Activated gamma-delta T cell treated with Interleukin-2 at 50 U/mL for 16 hours (primary cell): ENCODE measurements at places on chromosomes 6 and 20.
A peak's percentile ranks its signal among the peaks of the same experiment; 100 is the strongest.

GRCh38 chr20:45985573-45985972 lies 13.6 kb upstream of the ZNF335 start:
- DNase-seq: no peak

DNA sequence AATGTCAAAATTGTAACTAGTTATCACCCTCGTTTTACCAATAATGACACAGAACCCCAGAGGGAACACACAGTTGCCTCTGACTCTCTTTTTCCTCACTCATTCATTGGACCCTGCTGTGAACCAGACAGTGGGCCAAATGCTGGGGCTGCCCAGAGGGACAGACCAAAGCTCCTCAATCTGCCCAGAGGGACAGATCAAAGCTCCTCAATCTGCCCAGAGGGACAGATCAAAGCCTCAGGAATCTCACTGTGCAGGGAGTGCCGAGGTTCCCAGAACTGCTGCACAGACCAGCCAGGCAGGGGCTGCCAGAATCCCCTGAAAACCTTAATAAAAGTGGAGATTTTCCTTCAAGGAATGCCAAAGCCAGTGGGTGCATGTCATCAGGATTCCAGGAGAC lies 179.1 kb downstream of the SOD2 start:
- no peak for DNase-seq

DNA sequence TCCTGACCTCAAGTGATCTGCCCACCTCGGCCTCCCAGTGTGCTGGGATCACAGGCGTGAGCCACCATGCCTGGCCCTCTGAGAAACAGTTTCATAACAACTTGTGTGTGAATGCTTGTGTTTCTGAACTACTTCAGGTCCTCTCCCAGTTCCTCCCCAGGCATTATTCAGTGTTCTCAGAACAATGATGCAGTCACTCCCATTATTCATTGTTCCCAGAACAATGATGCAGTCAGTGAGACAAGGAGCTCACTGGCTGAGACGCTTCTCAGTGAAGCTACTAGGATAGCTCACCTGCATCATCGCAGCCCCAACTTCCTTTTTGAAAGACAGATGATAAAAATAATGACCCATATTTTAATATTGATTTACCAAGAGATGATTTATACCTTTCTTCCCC lies 71.5 kb downstream of the NDUFAF5 start:
- DNase-seq: no peak

DNA sequence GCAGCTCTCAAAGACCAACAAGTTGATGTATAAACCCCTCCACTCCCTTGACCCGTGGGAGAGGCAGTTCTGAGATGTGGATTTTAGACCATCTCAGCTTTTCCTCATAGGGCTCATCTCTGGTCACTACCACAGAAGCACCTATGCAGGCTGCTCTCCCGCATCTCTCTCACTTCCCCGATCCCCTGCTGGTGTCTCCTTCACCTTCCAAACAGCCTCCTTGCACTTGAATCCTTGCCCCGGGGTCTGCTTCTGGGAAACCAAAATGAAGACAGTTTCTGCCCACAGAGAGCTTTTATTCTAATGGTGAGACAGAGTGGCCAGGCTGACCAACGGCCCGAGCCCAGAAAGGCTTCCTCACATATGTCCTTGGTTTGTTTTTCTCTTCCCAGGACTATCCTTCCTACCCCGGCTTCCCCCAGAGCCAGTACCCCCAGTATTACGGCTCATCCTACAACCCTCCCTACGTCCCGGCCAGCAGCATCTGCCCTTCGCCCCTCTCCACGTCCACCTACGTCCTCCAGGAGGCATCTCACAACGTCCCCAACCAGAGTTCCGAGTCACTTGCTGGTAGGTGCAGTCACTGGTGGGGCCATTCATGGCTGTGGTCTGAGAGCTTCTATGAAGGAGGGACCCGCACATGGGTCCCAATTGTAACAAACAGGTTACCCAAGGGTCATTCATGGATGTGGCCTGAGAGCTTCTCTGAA lies 179.3 kb downstream of the EYA2 start:
- no peak for DNase-seq

- DNase-seq: peak; percentile 38
Measured at GRCh38 chr6:42404484-42404883, 47.2 kb downstream of the TRERF1 start.

- no peak for DNase-seq
Measured at GRCh38 chr20:20614391-20614790, 98.1 kb downstream of the RALGAPA2 start.

GRCh38 chr6:89024456-89024855 lies 56.1 kb upstream of the PNRC1 start:
- DNase-seq: no peak

DNA sequence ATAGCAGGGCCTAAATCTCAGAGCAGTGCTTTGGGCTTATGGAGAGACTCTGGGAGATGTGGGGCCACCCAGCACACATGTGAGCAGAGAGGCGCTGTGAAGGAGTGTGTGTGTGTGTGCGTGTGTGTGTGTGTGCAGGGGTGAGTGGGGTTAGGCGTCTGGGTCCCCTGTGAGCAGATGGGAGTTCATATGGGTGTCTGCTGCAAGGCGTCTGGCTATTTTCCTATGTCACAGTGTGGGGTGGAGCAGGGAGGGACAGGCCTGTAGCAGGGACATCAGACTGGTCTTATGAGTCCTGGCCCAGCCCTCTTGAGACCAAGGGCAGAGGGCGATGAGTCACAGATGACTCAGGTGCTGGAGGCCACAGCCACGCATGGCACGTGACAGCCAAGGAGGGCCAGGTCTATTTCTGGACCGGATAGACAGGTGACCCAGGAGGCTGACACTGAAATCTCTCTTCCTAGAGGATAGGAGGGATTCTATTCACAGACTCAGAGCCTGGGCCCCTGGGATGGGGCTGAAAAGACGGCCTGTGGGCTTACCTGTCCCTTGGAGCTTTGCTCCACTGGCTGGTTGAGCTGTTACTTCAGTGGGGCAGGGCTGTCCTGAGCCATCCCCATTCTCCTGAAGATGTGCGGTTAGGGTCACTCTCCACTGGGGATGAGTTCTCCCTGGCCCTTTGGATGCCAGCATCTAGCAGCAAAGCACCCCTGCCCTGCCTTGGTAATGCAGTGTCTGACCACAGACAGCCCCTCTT lies 28.9 kb downstream of the VEGFA start:
- DNase-seq: no peak

DNA sequence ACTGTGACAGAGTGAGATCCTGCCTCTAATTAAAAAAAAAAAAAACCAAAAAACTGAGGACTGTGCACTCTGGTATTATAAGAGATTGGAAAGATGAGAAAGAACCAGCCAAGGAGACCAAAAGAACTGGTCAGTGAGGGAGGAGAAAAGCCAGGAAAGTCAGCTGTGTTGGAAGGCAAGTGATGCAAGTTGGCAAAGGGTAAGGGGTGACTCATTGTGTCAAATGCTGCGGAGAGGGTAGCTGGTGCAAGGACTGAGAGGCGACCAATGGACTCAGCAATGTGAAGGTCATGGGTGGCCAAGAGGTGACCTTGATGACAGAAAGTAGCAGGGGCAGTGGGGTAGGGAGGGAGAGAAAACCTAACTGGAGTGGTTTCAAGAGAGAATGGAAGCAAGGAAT lies 27.4 kb upstream of the LRRN4 start:
- DNase-seq: no peak

GRCh38 chr20:52379723-52380336 lies 188.3 kb upstream of the ZFP64 start:
- peak; percentile 21 for DNase-seq

GRCh38 chr6:72374857-72375256 lies 247.0 kb upstream of the KCNQ5 start:
- DNase-seq: no peak

- no peak for DNase-seq
Measured at GRCh38 chr6:132972971-132973370, 158.6 kb downstream of the RPS12 start.

GRCh38 chr6:109348226-109348625 lies 34.0 kb downstream of the CD164 start:
- no peak for DNase-seq

DNA sequence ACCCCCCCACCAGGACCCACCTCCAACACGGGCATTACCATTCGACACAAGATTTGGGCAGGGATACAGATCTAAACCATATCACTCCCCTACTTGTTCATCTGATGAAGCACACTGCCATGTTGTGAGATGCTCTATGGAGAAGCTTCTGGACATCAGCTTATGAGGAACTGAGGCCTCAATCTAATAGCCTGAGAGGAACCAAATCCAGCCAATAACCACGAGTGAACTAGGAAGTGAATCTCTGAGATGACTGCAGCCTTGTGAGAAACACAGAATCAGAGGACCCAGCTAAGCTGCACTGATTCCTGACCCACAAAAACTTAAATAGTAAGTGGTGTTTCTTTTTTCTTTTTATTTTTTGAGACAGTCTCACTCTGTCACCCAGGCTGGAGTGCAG lies 21.6 kb upstream of the ZBTB2 start:
- DNase-seq: no peak

GRCh38 chr6:40654828-40655227 lies 67.7 kb upstream of the LRFN2 start:
- DNase-seq: no peak

DNA sequence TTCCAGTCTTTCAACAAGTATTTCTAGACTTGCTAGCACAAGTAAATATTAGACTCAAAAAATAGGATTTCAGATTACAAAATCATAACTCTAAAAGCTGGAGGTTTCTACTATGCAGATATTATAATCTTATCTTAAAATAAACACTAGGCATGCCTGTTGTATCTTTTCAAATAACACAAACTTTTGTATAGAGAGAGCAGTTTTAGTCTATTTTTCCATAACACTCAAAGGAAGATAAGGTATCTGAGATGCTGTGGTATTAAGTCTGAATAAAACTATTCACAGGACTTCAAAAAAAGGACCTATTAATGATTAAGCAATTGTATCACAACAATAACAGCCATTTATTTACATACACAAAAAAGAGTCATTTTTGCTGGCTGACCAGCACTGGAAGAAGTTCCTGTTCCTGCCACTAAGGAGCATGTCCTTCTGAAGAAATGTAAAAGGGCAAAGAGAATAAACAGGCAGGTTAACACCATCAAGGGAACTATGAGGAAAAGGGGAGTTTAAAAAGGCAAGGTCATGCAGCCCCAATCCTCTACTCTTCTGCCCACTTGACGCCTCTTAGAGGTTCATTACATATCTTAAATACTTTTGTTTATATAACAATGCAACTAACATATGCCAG lies 39.4 kb downstream of the REPS1 start:
- DNase-seq: no peak

DNA sequence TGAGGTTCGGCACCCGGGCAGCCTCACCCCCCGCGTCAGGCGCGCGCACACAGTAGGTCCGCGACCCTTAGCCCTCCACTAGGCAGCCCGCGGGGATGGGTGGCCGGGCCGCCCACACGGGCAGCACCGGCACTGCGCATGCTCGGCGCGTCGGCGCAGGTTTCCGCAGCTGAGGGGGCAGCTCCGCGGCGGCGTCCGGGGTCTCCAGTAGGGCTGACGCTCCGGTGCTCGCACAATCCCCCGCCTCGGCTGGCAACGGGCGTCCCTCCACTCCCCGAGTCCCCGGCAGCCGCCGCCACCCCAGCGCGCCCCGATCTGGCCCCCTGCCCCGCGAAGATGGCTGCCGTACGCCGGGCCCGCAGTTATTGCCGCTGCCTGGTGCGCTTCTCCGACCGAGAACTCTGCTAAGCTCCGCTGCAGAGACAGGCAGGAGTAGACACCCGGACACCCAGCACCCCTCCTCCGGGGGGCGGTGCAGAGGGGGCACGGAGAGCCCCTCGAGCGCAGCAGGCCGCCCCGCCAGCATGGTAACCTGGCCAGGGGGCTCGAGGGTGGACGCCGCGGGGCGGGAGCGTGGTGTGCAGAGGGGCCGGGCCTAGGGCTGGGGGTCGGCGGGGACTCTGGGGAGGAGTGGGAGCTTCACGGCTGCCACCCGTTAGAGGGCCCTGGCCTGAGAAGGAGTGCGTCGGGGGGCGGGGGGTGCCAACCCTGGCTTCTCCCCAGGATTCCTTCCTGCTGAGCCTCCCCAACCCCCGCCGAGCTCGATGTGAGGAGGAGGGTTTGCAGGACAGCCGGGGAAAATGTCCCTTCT lies at the start of gene FBXO9:
FBXO9 (plus strand) TSS at position 139 of the 811 bp plus-strand sequence; CDS start at position 525, 386 bp downstream.
- DNase-seq: peak; percentile 73

- DNase-seq: peak; percentile 11
Measured at GRCh38 chr6:30060606-30061091, 416 bp upstream of the POLR1H start.

DNA sequence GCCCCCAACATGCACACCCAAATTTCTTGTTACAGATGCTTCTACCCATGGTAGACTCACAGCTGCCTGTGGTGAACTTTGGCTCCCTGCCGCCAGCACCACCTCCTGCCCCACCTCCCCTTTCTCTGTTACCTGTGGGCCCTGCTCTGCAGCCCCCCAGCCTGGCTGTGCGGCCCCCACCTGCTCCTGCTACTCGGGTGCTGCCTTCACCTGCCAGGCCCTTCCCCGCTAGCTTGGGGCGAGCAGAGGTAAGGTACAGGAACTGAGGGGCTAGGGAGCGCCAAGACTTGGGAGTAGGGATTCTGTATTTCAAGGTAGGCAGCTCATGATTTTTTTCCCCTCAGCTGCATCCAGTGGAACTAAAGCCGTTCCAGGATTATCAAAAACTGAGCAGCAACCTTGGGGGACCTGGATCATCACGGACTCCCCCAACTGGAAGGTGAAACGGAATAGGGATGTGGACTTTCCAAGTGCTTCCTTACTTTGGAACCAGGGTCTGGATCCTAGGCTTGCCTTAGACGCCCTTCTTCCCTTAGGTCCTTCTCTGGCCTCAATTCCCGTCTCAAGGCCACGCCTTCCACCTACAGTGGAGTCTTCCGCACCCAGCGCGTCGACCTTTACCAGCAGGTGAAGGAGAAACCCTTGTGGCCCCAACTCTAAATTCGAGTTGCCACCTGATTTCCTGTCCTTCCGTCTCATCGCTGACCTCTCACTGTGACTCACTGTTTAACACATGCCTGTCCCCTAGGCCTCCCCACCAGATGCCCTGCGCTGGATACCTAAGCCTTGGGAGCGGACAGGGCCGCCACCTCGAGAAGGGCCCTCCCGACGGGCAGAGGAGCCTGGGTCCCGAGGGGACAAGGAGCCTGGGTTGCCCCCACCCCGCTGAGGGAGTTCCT lies 15.5 kb downstream of the BAG6 start:
- no peak for DNase-seq

- no peak for DNase-seq
Measured at GRCh38 chr20:63178446-63178820, 37.5 kb downstream of the YTHDF1 start.

DNA sequence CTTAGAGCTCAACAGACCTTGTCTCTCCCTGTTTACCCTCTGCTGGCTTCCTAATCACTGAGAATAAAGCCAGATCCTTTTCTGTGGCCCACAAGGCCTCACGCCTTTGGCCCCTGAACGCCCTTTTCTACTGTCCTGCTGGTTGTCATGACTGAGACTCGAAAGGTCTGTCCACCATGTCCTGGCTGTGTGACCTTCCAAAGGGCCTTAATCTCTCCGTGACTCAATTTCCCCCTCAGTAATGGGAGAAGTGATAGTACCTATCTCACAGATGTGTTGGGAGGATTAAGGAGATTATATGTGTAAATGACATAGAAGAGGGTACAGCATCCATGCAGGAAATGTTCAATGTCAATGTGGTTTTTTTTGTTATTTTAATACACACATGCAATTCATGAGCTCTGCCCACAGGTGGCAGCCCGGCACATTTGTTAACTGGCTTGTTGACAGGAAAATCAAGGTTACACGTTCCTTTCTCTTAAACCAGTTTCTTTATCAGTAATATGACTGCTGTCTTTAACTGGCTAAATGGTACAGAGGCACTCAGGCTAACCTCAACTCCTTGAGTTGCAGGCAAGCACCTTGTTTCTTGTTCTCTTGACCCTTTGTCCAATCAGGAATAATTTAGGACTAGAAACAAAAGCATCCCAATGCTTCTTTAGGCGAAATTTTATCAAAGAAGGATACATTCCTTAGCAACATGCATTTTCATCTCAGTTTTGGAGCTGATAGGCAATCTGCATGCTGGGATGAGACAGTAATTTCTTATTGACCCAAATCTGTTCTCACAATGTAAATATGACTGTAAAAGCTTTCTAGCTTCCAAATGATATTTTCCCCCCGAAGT lies 16.6 kb downstream of the SLC22A1 start:
- DNase-seq: peak; percentile 53
